Activated CD8-positive, alpha-beta memory T cell treated with anti-CD3 and anti-CD28 coated beads, Interleukin-2, amount 50 U/mL, for 4 hours (primary cell): ENCODE measurements at places on chromosomes 13 and 19.

DNA sequence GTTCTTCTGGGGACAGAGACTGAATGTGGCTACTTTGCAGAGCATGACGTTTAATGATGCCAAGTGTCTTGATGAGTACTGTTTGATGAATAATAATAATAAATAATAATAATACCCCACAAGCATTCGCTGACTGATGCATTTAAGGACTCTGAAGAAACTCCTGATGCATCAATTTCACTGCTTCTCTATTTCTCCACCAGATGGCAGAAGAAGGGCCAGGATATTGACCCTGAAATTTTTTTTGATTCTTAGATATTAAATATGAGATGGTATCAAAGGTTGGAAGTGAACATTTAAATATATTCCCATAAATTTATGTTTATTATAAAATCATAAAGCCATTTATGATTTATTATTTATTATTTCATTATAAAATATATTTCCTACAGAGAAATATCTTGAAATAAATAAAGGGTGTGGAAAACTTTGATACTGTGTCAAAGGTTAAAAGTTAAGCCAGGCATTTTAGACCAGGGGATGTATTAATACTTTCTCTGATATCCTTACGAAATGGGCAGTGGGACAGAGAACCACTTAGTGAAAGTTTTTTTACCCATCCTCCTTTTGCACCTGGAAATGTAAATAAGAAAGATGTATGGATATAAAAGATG lies 170.9 kb downstream of the LACC1 start:
- no peak for DNase-seq

DNA sequence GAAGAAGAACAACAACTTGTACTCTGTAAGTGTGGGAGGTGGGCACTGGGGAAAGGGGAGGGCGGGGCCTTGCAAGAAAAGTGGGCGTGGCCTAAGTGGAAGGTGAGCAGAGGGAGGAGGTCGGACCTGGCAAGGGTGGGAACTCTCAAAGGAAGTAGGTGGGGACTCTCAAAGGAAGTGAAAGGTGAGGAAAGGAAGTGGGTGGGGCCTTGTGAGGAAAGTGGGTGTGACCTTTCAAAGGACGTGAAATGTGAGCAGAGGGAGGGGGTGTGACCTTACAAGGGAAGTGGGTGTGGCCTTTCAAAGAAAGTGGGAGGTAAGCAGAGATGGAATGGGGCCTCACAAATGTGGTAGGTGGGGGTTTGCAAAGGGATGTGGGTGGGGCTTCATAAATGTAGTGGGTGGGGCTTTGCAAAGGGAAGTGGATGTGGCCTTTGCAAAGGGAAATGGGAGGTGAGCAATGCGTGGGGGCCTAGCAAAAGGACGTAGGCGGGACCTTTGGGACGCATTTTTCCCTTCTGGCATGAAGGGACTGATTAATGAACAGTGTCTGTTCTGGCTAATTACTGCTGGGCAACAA lies 25.9 kb downstream of the ACSBG2 start:
- peak; percentile 15 for DNase-seq

DNA sequence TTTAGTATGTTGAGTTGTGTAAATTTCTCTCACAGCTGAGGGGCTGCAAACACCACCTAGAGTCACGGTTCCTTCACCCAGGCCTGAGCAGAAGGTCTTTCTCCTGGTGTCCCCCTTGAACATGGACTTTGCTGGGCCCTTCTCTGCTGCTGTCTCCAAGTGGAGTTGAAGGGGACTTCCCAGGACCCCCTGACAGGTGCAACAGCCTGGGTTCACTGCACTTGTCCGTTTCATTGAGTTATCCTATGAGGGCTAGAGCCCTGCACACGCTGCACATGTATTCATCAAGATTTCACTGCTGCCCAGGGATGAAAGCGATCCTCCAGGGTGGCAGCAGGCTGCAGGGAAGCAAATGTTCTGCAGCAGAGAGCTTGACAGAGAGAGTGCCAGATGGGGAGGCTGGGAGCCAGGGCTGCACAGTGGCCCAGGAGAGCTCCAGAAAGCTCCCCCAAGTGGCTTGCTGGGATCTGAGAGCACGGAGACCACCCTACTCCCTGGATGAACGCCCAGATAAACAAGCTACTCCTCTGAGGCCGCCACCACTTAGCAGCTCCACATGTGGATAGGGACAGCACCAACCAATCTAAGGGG lies 10.3 kb downstream of the TMEM272 start:
- no peak for DNase-seq

- no peak for DNase-seq
Measured at GRCh38 chr13:71546881-71547280, 320.1 kb downstream of the DACH1 start.

- DNase-seq = no peak
Measured at GRCh38 chr19:41755328-41755913, at the start of gene CEACAM6. TSS of gene CEACAM6 (plus strand) at chr19:41755530. CDS start at chr19:41755639, 109 bp downstream.

DNA sequence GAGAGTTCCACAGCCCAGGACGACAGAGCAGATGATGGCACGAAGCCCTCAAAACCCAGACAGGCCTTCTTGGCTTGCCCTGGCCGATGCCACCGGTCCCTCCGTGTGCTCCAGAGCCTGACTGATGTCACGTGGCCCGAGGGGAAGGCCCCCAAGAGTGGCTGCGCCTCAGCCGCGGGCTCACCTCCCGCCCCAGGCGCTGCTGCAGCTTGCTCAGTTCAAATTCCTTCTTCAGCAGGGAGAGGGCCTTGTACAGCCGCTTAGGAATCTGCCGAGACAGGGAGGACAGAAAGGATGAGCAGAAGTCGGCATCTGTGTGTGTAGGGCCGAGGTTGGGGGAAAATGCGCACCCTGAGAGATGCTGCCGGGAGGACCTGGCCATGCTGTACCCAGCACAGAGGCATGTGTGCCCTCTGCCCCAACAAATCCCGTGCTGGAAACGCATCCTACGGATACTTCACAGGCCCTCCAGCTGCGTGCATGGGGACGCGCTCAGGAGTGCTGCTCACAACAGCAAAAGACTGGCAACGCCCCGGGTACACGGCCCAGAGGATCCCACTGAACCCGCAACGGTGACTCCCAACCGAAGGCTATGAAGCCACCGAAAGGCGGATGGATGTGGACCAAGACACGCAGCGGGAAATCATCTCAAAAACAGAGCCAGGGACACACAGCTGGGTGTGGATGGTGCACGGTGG lies 12.9 kb downstream of the LONP1 start:
- DNase-seq = no peak

GRCh38 chr13:81406639-81407292 lies 1065.8 kb upstream of the SPRY2 start:
- no peak for DNase-seq

DNA sequence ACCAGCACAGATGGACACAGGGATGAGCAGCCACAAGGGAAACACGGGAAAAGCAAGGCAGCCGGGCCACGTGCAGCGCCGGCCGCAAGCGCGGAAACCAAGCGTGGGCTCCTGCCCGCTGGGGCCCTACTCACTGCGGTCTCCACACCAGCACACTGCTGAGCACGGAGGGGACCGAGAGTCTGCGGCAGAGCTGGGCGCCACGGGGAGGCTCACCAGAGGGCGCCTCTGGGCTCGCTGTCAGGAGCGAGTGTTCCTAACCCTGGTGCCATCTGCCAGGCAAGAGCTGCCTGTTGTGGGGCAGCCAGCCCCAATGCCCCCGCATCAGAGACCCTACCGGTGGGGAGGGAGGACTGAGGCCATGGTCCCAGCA lies 26.5 kb downstream of the MPND start:
- peak; percentile 79 for DNase-seq

DNA sequence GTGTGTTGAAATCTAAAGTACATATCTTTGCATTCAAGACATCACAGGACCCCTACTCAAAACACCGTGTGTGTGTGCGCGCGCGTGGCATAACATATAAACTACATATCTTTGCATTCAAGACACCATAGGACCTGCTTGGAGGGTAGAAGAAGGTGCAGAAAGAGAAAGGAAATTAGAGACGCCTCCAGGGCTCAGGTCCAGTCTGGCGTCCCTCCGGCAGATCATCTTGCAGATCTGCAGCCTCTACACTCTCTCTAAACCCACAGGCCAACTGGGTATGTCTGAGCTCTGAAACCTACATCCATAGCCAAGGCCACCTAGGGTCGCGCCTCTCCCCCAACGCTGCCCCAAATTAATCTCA lies 659 bp upstream of the PAFAH1B3 start:
- DNase-seq = no peak

GRCh38 chr19:42270346-42271044 lies 1.4 kb downstream of the CIC start:
- peak; percentile 50 for DNase-seq

DNA sequence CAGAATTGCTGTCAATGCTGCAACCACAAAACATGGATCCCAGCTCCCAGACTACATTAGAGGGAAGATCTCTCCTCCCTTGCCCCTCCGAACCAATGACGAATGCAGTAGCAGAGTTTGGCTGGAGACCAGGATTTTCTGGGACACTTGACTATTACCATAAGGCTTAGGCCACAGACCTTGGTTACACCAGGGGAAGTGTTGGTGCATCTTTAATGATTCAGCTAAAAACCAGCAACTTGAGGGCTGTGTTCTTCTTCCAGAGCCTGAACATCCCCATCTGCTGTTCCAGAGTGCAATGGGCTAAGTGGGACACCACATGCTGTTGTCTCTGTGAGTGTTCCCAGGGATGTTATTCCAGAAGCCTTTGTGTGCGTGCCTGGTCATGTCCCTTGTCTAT lies 528.2 kb downstream of the LMO7 start:
- DNase-seq = no peak

- no peak for DNase-seq
Measured at GRCh38 chr13:113022745-113023574, 53.9 kb downstream of the MCF2L start.

DNA sequence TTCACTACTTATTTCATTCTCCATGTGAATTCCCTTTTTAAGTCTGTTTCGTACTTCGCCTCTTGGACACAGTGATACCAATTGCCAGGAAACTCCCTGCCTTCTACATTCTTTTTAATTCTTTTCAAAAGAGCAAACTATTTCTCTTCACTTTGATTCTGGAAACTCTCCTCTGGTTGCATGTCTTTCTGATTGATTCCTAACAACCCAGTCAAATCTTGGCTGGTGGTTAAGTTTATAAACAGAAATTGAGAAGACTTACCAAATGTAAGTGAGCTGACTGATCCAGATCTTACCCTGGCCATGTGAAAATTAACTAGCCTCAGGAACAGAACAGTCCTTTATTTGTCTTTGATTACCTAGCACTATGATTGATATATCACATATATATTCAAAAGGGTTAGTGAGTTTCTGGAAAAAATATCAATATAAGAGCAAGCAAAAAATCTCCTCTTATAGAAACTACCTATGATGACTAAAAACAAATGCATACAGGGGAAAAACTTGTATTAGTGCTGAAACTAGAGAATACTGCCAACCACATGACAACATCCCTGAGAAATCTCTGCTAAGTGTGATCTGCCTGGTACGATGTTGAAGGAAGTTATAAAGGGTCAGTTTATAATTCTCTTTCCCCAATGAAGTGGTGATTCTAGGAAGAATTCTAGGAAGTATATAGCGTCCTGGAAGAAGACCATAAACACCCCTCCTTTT lies 152.6 kb upstream of the HTR2A start:
- no peak for DNase-seq

- no peak for DNase-seq
Measured at GRCh38 chr13:30585748-30586262, 31.9 kb upstream of the USPL1 start.

- DNase-seq = no peak
Measured at GRCh38 chr19:16038196-16038695, 38.0 kb upstream of the TPM4 start.

DNA sequence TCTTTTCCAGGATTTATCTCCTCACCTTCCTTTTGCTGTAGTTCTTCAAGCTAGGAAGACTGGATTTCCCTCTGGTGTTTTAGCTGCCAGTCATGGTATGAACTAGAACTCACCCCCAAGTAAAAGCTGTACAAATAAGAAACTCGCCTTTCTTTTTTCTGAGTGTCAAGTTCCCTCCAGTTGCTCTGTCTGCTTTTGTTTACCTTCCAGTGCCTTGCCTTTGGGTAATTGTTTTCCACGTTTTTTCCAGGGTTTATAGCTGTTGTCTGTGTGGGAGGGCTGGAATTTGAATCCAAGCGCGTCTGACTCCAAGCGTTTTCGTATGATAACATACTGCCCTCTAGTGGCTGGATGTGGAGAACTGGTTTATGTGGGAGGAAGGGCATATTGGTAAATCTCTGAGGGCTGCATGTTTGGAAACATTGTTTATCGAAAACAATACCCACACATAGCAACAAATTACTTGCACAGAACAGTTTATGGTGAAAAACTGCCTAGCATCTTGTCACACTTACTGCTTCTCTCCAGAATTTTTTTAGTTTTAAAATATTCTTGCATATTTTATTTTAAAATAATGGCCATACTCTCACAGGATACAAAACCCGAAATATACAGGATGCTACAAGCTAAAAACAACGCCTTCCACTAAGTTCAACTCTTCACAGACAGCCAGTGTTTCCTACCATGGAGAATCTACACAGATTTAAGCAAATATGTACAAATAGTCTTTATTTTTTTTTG lies 19.2 kb downstream of the RCN3 start:
- peak; percentile 58 for DNase-seq

- no peak for DNase-seq
Measured at GRCh38 chr13:58704953-58705352, 1073.4 kb downstream of the PCDH17 start.

- DNase-seq = no peak
Measured at GRCh38 chr13:66200555-66200954, 1029.6 kb downstream of the PCDH9 start.

GRCh38 chr13:110617321-110618072 lies 2.2 kb downstream of the NAXD start:
- DNase-seq = no peak

DNA sequence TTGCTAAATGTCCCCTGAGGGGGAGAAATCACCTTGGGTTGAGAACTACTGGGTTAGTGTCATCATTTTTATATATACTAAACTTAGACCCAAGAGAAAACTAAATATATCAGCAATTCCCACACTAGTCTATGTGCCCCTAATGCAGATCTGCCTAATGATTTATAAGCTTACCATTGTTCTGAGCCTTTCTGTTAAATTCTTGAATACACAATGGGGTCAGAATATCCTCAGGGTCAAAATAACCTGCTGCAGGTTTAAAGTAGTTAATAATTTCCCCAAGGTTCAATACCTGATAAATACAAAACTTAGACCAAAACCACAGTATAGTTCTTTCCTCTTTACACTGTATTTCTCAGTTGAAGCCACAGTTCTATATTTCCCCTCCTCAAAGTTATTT lies 4.6 kb downstream of the VWA8 start:
- DNase-seq = no peak
